ENCODE measurements at places on chromosomes 6 and 20. TPM values are rescaled to one million over a fixed set of nuclear protein-coding genes. Genes with fewer than 3 reads are reported as not detected.

Gene PRRT1
- total RNA-seq = 0.24 TPM

GRCh38 chr20:42595625-42596024 is 594.1 kb downstream of the PTPRT start:
- no peak for DNase-seq

DNA sequence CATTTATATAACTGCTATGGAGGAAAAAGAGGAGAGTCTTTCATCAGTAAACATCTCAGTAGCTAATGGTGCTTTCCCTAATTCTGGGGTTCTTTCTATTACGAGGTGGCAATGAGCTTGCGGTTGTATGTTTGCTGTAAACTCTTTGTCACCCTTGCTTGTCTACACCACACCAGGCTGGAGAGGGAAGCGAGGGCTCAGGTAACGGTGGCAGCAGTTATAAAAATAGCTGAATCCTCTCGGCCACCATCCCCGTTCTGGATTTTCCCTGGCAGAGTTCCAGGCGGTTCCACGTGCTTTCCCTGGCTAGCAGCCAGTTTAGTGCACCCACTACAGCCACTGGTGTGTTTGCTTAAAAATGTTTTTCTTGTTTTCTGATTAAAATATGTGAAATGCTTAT is 39.0 kb downstream of the MAS1 start:
- DNase-seq = no peak

- no peak for DNase-seq
Observed at GRCh38 chr20:21517566-21518277, 3.9 kb upstream of the NKX2-2 start.

GRCh38 chr6:34317172-34317477 is 68.3 kb upstream of the SMIM29 start:
- no peak for DNase-seq

- DNase-seq = no peak
Observed at GRCh38 chr6:94548201-94548600, 1029.1 kb upstream of the MANEA start.

- no peak for DNase-seq
Observed at GRCh38 chr6:138160329-138161087, 1.2 kb upstream of the ARFGEF3 start.

GRCh38 chr6:162090734-162091133 is 636.8 kb downstream of the PRKN start:
- DNase-seq = no peak

GRCh38 chr6:7268816-7269555 is 44.0 kb downstream of the SSR1 start:
- no peak for DNase-seq

- DNase-seq = no peak
Observed at GRCh38 chr20:62860391-62860923, 1.2 kb downstream of the TCFL5 start.
